ENCODE measurements at places on chromosomes 13 and 19.

- DNase-seq: no peak
These were observed 2.0 kb downstream of the POU2F2 start for GRCh38 chr19:42130254-42130573.

- DNase-seq: no peak
These were observed 21.8 kb downstream of the ALOX5AP start for GRCh38 chr13:30757026-30757742.

DNA sequence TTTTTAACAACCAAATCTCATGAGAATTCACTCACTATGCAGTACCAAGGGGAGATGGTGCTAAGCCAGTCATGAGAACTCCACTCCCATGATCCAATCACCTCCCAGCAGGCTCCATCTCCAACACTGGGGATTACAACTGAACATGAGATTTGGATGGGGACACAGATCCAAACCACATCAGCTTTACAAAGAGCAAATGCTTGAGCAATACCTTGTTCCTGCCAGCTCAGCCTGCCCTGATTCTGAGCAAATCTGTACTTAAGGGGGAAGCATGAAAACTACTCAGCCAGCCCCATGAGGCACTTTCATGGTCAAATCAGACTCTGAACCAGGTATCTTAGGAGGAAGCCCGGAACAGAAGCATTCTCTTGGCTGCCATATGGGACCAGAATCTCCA is 259.9 kb downstream of the TBC1D4 start:
- no peak for DNase-seq

- no peak for DNase-seq
These were observed 10.4 kb downstream of the ATP4B start for GRCh38 chr13:113647351-113648215.

- DNase-seq: no peak
These were observed 735.0 kb downstream of the FGF9 start for GRCh38 chr13:22405891-22406290.

- no peak for DNase-seq
These were observed 6.1 kb upstream of the CYP4F22 start for GRCh38 chr19:15502264-15502663.

- DNase-seq: peak; percentile 42
These were observed 6.8 kb downstream of the ZNF526 start for GRCh38 chr19:42226886-42227285.

GRCh38 chr13:112178769-112179168 is 111.8 kb downstream of the SOX1 start:
- DNase-seq: no peak

DNA sequence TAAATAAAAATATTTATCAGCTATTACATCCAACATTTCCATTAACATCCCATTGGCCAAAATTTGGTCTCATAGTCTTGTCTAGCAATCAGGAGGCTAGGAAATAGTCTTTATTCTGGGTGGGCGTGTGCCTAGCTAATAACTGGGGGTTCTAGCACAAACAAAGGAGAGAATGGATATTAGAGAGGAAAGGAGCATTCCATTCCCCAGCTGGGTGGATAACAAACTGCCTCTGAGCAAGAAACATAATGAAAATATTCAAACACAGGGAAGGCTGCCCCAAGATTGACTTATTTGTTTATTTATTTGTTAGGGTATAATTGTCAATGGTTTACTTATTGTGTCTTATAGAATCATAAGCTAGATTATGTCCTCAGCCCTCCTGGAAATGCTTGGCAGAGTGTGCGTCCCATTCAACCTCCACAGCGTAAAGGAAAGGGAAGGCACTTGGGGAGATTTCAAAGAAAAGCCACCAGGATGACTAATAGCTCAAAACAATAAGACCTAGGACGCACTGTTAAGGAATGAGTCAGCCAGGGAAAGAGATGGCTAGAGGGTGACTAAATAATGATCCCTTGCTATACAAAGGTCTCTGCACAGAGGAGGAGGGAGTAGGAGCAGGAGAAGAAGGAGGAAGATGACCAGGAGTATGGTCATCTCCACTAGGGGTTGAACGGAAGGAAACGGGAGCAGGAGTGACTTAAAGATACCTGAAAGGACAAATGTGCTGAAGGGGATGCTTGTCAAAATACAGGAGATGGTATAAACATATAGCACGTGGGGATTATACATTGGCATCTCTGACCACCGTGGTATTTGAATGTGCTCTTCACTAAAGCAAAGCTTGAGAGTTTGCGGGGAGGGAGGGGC is 23.5 kb upstream of the USP12 start:
- peak; percentile 98 for DNase-seq

- DNase-seq: no peak
These were observed 5.2 kb downstream of the PPP1R14A start for GRCh38 chr19:38250821-38251563.

GRCh38 chr19:51082611-51083010 is at the start of gene KLK14:
Gene KLK14 (minus strand): TSS chr19:51082887. CDS start chr19:51082614, 273 bp downstream.
- no peak for DNase-seq

DNA sequence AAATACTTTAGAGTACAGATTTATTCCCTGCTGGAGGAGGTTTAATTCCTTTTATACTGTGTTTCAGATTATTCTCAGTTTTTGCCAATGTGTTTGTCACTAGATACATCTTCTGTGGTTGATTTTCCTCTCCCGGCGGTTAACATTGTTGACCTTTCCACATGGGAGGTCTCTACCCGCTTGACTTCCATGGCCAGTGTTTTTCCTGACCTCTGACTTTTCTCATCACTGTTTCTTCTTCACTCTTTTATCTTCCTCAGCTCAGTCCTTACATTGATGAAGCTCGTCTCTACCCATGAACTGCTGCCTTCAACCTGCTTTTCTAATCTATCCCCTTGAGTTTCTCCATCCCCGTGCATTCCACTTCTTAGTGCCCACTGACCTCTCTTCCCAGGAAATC is 517.4 kb downstream of the GPC6 start:
- no peak for DNase-seq

All from RKO (cell line).